NCI-H526 treated with DMSO at 0.1 percent for 48 hours (cell line): ENCODE measurements at places on chromosomes 12 and 14.

DNA sequence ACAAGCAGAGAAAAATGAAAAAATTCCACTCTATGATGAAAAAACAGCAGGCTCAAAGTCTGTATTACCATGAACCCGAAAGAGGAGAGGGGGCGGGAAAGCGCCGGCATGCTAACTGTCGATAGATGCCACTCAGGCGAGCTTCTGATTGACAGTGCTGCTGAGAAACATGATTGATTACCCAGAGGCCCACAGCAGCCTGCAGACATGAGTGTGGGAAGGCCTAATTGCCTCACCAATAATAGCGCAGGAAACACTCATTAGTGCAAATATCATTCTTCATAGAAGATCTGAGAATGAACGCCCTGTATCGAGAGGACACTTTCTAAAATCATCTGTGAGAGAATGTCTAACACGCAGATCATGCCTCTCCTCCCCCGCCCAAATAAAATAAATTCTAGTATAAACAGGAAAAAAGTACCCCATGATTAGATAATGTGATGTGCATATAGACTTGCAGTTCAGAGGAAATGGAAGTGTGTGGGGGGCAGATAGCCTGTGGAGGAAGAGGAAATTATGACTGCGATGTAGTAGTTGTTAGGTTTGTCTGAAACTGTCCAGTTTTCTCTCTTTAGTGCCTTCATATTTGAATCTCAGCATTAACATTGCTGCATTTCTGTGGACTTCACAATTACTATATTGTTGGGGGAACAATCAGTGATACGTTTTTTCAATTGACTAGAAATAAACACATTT lies 15.6 kb downstream of the TPH2 start:
- DNase-seq, result no peak

DNA sequence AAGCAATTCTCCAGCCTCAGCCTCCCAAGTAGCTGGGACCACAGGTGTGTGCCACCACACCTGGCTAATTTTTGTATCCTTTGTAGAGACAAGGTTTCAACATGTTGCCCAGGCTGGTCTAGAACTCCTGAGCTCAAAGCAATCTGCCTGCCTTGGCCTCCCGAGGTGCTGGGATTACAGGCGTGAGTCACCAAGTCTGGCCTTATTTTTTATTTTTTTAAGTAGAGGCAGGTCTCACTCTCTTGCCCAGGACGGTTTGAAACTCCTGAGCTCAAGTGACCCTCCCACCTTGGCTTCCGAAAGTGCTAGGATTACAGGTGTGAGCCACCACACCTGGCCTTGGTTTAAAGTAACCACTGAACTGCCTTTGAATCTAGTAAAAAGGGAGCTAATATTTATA lies 56.8 kb downstream of the SPPL3 start:
- no peak for DNase-seq

GRCh38 chr14:61930101-61930857 lies 168.1 kb downstream of the SNAPC1 start:
- no peak for DNase-seq

DNA sequence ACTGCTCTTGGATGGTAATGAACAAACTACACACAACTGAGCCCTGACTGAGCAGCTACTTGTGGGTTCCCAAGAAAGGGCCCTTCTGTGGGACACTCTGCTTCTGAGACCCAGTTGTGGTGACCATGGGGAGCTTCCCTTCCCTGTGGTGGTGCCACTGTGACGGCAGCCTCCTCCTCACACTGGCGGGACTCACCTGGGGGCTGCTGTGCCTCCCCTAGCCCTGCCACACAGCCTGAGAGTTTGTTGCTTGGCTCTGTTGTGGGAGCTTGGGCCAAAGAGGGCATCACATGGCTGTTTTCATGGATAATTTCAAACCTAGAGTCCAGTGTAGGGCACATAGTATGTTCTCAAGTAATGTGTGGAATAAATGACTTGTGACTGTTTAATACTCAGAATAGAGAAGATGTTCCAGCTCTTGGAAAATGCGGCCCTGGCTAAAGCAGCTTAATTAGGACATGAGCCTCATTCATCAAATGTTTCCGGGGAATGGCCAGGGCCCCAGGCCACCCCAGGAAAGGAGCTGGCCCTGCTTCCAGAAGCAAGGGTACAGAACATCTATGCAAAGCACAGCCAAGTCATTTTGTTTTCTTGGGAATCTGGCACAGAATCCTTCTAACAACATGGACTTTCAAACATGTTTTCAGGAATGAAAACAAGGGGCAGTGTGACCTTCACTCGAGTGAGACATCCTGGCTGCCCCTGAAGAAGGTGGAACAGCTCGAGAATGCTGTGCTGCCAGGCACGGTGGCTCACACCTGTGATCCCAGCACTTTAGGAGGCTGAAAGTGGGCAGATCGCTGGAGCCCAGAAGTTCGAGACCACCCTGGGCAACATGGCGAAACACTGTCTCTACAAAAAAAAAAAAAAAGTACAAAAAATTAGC lies 21.2 kb downstream of the ZFYVE21 start:
- DNase-seq, result no peak

- no peak for DNase-seq
These were observed 39.7 kb downstream of the PPTC7 start for GRCh38 chr12:110543252-110543959.

- DNase-seq, result no peak
These were observed 75.9 kb upstream of the DHRS4 start for GRCh38 chr14:23877538-23878180.

- no peak for DNase-seq
These were observed 23.8 kb downstream of the SLC6A13 start for GRCh38 chr12:238736-239398.

DNA sequence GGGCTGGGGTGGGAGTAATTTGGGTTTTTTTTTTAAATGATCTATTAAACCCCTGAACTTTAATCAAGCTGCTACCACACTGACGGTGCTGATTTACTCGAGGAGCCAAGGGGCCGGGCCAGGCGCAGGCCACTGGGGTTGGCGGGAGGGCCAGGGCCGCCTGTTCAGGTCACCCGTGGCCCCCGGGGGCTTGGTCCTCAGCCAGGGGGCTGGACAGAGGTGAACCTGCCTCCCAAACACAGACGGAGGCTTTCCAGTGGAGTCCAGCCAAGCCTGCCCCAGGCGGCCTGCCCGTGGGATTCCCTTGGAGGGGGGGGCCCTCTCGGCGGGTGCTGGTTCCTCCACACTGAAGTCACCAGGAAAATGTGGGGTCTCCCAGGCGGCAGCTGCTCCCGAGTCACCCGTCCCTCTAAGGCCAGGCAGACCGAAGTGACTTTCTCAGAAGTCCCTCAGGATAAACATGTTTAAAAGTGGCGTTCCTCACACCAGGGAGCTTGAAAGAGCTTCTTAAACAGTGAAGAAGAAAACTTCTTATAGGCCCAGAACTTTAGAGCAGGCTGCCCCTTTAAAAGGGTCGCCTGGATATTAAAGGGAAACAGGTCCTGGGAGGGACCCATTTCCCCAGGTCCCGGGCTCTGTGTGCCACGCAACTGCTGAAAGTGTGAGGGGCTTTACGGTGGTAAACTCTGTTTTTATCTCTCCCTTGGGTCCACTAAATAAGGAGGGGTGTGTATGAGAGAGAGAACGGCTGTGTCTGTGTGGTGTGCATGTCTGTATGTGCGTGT lies 167.2 kb upstream of the GSC start:
- DNase-seq, result no peak

GRCh38 chr14:95577870-95578269 lies 43.0 kb downstream of the GLRX5 start:
- DNase-seq, result no peak

DNA sequence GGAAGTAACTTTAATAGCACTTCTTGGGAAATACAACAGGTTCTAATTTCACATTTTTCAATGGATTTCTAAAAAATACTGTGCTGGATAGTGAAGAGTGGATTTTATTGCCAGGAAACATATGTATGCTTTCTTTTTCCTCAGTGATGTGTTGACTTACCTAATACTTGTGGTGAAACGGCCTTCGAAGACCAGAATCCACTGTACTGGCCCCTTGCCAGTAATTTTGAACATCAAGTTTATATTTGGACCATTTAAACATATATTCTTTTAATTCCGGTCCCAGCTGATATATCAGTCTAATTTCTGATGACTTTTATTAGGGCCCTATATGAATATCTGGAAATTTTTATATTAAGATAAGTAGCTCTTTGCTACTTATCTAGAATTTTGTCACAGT lies 1.8 kb downstream of the MSRB3 start:
- DNase-seq, result no peak

GRCh38 chr12:76018111-76018510 lies 13.5 kb downstream of the PHLDA1 start:
- DNase-seq, result no peak

GRCh38 chr14:97299661-97300060 lies 502.5 kb downstream of the VRK1 start:
- no peak for DNase-seq

DNA sequence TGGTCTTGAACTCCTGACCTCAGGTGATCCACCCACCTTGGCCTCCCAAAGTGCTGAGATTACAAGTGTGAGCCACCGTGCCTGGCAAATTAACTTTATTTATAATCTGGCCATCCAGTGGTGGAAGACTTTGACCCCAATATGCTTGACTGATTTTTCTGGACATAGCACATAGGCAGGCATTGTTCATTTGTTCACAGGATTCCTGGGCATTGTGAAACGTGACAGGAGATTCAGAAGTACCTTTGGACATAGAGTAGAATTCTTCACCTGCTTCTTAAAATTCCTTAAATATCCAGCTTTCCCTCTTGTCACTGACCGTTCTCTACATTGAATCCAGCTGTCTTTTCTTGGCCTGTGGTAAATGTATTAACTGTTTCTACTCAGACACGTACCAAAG lies 103.1 kb downstream of the SCN8A start:
- no peak for DNase-seq
